Right renal cortex interstitium (tissue), 3 donors: ENCODE measurements at places on chromosomes 5 and 9. TPM values are rescaled to one million over a fixed set of nuclear protein-coding genes. Genes with fewer than 3 reads are reported as not detected.

Gene LRRC26
- not detected for polyA plus RNA-seq

DNA sequence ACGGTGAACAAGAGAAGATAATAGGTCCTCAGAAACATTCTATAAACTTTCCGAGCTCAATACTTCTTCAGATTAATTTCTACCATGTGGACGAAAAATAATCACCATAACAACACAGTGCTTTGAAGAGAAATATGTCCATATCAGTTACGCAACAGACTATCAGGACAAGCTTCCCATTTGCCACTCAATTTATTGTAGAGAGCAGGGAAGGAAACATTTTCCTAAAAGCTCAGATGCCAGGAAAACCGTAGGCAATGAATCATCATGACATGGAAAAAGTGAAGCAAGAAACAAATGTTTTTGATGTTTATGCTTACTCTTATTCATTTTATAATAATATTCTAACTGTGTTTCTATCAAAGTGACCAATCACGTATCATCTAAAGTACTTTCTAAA lies 87.6 kb downstream of the S1PR3 start:
- DNase-seq = no peak

DNA sequence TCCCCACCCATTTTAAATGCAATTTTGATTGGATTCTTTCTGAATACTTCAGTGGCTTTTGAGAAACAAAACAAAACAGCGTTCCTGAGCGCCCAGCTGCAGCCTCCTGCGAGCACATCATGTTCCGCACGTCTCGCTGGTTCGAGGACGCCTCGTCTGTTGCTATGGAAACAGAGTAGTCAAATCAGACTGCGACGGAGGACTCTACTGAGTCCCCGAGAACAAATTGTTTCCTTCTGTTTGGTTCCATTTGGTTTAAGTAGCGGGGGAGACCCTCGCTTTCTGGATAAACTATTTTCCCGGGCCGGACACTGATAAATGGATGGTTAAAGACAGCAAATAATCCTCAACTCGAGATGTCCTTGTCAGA lies 69.0 kb downstream of the SLC28A3 start:
- peak; percentile 51 for DNase-seq

DNA sequence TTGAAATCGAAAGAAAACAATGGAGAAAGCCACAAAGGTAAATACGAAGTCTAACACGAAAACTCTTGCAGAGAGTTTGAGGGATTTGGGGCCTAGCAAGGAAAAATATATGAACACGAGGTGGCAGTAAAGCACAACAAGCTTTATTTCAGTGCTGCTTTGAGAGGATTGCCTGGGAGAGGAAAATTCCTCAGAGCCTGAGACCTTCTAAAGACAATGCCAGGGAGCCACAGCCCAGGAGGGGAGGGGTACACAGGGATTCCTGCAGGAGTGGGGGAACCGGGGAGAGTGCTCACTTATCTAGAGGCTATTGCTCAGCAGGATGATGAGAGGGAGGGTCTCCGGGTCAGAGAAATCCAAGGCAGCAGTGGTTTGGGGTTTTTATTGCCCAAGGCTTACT lies 134.9 kb upstream of the ADCY2 start:
- DNase-seq = no peak

DNA sequence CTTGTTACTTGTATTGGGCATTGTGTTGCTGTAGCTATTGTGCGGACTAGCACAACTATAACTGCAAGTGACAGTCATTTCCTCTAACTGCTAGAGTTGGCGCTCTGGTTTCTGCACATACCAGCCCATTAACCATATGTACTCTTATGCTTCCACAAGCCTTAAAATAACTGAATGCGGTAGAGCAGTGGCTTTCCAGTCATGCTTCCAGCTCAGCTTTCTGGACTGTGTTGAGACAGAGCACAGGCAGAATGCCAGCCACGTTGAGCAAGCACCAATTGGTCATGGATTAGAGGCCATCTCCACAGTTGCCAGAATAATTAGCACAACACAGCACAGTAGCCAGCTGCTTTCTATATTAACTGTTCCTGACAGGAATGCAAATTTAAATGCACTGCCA lies 12.2 kb downstream of the INVS start:
- DNase-seq = no peak

DNA sequence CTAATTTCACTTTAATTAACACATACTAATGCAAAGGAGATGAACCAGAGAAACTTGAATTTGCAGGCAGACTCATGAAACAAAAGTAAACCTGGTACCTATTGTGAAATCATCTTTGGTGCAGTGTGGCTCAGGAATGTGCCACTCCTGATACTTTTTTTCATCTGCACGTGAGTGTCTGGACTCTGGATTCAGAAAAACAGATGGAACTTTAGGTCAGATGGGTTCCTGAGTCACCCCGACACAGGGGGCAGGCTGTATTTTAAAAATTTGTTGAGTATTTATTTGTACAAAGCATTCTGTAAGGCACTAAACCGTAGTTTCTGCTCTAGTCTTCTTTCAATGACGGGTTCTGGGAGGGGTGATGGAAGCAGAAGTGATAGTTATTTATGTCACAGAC lies 52.2 kb upstream of the TUT7 start:
- DNase-seq = no peak
